GM04503 (cell line): ENCODE measurements at places on chromosomes 1 and 21.

- DNase-seq = no peak
Measured at GRCh38 chr1:7783178-7783711, 846 bp upstream of the PER3 start.

DNA sequence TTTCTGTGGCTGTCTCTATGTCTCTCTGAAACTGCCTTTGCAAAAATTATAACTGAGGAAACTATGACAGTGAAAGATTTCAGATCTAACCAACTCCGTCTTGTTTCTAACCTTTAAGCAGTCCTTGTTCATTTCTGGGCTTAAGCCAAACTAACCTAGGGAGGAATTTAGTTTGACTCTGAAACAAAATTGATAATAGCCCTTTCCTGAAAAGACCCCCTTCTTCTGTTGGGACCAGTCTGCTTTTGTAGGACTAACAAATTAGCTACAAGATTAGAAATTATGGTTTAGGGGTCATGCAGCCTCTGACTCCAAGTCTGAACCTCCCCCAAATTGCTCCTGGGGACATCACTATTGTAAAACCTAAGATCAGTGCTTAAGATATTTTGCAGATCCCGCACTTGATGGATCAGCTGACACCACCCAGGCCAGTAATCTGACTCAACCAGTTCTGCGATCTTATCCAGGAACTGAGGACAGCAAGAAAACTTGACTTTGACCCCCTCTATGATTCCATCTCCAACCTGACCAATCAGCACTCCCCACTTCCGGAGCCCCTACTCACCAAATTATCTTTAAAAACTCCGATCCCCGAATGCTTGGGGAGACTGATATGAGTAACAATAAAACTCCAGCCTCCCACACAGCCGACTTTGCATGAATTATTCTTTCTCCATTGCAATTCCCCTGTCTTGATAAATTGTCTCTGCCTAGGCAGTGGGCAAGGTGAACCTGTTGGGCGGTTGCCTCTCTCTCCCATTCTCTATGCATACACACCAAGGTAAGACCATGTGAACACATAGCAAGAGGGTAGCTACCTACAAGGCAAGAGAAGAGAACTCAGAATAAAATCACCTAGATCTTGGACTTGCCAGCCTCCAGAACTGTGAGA lies 11.1 kb upstream of the TRIM63 start:
- DNase-seq = no peak

GRCh38 chr1:80675454-80675853 lies 1125.3 kb upstream of the ADGRL2 start:
- no peak for DNase-seq

DNA sequence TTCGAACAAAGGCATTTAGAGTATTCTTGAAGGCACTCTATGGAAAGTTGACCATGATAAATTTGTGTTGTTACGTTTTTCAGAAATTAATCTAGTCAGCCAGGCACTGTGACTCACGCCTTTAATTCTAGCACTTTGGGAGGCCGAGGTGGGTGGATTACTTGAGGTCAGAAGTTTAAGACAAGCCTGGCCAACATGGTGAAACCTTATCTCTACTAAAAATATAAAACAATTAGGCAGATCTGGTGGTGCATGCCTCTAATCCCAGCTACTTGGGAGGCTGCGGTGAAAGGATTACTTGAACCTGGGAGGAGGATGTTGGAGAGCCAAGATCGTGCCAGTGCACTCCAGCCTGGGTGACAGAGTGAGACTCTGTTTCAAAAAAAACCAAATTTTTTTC lies 130.6 kb upstream of the BRINP3 start:
- DNase-seq = no peak

GRCh38 chr1:157995583-157996169 lies 2.2 kb downstream of the KIRREL1 start:
- DNase-seq = no peak

GRCh38 chr1:118366286-118366685 lies 181.3 kb upstream of the SPAG17 start:
- DNase-seq = peak; percentile 29

DNA sequence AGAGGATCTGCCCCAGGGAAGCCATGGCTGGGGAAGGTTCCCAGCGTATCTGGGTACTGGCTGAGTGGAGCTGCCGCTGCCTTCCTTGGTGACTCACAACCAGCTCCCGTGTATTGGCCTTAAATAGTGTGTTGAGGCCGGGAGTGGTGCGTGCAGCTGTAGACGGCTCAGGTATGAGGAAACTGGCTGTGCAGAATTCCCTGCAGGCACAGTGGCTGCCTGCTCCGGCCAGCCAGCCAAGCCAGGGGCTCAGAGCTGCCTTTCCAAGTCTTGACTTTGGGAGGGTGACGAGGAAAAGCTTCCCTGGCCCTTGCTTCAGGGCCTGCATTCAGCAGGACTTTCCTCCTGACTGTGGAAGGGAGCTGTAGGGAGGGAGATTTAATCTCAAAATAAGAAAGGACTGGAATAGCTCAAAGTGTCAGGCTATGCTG lies at the start of gene VTCN1:
TSS of gene VTCN1 (minus strand) at position 97 of the 431 bp plus-strand sequence. CDS start at position 25, 72 bp downstream.
- DNase-seq = no peak

GRCh38 chr1:61496501-61496900 lies 228.4 kb downstream of the TM2D1 start:
- DNase-seq = no peak

DNA sequence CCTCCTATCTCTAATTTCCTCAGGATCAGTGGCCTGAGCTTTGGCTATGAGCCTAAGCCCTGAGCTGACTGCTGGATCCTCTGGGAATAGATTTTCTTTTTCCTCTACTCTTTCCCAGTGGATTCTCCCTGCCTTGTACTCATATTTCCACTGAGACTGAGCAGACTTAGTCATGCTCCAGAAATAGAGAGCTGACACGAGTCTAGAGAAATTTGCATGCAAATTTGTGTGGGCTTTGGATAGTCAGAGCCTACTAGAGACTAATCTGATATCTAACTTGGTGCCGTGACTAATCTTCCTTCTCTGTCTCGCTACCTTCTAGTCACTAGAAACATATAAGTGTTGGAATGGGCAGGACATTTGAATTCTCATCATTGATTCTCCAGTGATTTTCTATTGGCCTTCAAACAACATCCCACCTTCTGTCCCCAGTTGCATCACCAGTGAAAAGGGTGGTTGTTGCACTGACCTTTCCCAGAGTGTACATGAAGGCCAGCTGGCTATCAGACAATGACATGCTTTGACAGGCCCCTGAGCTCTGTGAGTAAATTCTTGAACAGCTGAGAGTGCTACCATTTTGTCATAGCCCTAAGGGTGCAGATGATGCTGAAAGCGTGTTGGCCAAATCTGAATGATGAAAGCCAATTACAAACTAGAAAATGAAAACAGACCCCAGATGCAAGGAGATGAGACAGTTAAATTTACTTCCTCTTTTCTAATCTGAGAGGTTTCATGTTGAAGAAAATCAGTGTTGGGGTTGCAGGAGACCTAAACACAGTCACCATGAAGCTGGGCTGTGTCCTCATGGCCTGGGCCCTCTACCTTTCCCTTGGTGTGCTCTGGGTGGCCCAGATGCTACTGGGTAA lies at the start of gene FCRLA:
TSS of gene FCRLA (plus strand) at position 748 of the 866 bp plus-strand sequence. CDS start at position 784, 36 bp downstream.
- peak; percentile 98 for DNase-seq

GRCh38 chr1:69455718-69456117 lies 112.0 kb upstream of the LRRC7 start:
- no peak for DNase-seq

DNA sequence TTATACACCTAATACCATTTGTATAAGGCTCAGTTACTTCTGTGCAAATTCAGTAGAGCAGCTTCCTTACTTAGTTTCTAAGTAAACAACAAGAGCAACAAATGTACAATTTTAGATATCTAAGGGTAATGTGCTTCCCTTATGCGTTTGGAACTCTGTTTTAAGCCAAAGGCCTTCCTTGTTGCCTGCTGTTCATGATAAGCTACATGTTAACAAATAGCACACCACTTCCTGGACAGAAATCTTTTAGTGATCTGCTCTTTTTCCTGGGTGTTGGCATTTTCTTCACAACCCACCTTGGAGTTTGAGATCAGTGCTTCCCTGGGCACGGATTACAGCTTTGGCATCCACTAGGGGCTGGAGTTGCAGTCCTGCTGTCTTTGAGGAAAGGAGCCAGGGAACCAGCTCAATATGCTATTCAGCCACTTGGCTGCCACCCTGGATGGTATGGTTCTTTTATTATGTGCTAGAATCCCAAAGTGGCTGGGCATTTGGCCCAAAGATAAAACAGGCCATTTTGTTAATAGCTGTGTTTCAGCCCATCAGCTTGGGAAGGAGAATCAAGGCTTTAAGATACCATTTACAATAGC lies 55.6 kb upstream of the ADAR start:
- DNase-seq = no peak

DNA sequence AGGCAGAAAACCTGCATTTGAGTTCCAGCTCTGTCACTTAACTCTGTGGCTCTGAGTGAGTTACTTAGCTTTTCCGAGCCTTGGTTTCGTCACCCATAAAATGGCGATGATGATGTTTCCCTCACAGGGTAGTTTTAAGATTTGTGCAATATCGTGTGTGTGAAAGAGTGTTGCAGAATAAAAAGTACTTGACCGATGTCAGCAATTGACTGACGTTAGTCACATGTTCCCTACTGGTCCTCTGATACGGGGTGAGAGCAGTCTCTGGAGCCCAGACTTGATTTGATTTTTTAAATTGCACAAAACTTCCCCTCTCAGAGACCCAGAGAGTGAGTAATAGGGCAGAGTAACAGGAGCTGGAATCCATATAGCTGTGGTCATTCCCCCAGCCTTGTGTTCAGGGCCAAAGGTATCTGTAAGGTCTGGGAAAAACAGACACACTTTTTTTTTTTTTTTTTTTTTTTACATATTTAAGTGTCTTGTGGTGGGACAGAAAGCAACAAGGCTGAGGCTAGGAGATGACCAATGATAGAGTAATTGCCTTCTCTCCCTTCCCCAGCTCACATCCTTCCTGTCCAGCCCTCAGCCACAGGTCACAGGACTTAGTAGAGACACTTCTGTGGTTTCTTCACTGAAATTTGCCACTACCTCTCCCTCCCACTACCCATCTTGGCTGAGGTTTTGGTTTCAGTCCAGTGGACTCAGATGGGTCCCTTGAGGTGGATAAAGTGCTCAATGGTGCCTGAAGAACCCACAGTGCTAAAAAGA lies 2.0 kb downstream of the FCER1G start:
- peak; percentile 52 for DNase-seq

GRCh38 chr1:223106856-223107255 lies 36.2 kb downstream of the TLR5 start:
- no peak for DNase-seq

GRCh38 chr1:921011-921837 lies 2.5 kb upstream of the SAMD11 start:
- no peak for DNase-seq

GRCh38 chr1:183263886-183264602 lies 78.0 kb downstream of the LAMC2 start:
- no peak for DNase-seq

DNA sequence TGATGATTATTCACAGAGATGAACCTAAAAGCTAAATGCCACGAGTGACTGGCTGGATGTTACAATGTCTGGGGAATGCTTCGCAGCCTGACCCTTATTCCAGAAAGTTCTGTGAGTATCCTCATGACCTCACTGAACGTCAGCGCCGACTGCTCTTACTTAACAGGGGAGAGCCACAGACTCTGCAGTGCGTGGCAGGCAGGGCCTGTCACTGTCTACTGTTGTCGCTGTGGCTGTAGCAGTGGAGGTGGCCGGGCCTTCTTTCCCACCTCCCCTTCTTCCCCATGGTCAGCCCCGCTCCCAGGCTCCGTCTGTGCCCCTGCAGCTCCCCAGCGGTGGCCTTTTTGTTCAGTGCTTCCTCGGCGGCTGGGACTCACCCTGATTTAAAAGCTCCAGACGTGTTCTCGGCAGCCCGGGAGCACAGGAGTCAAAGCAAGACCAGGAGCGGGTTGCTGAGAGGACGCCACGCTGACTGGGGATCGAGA lies 52.2 kb upstream of the TARBP1 start:
- peak; percentile 71 for DNase-seq

- DNase-seq = no peak
Measured at GRCh38 chr21:43693981-43694380, 24.9 kb upstream of the PDXK start.

DNA sequence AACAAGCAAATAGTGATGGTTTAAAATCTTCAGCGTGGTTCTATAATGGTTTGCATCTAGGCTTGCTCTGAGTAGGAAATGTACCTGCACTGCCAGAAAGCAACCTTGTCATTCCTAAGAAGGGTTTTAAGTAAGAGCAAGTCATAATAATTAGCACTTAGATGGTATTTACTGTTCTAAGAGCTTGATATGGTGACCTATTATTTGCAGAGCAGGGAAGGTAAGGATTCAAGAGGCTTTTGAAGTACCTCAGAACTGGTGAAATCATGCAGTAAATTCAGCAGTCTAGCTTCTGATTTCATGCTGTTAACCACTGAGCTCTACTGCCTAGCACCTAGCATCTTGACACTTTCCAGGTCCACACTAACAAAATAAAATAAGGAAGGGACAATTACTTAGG lies 23.7 kb downstream of the ATP1A1 start:
- no peak for DNase-seq

DNA sequence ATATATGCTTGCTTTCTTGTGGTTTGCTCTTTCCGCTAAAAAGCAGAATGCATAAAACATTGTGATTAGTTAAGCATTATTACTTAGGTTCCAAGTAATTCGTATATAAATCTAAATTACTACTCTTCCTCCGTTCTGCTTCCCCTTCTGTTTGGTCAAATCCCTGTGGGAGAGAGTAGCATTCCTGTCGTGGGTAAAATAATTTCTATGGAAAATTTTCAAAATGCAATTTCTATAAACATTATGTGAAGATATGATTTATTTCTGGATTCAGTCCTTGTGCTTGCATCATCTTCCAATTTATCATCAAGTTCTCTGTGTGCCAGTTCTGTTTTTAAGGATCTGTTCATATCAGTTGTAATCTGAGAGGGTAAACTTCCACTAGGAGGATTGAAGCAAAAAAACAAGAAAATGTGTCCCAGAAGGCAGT lies 7.2 kb upstream of the WARS2 start:
- DNase-seq = no peak

DNA sequence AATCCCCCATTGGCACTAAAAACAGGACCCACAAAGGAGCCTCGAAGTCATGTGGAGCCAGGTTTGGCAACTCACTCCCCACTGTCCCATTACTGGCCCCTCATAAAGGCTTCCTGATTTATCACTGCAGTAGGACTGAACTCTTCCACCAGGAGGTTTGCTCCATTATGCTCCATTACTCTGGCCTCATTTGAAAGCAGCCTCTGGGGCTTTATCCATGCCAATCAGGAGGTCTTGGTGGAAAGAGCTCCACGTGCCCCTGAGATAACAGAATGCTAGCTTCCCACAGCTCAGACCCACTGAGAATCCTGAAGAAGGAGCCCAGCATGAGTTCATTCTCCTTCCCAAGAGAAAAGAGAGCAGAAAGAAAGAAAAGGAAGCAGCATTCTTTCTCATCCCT lies 76.4 kb downstream of the HIVEP3 start:
- DNase-seq = no peak

DNA sequence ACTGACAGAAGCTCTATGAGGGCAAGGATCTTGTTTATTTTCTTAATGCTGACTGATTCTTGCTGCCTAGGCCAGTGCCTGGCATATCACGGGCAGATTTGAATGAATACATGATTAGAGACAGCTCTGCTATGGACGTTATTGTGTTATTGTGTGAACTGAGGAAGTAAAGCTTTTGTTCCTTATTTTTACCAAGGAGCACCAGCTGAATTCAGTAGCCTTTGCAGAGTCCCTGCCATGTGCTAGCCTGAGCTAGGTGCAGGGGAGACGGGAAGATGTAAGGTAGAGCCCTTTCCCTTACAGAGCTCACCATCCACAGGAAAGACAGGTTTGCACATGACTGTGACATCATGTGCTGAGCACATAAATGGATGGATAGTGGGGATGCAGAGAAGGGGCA lies 36.0 kb upstream of the SCMH1 start:
- no peak for DNase-seq
